Left colon (tissue), 2 donors: ENCODE measurements at places on chromosomes 12 and 14. TPM values are rescaled to one million over a fixed set of nuclear protein-coding genes. Genes with fewer than 3 reads are reported as not detected.

- DNase-seq = no peak
Observed at GRCh38 chr12:92561543-92561899, 141.3 kb upstream of the PLEKHG7 start.

DNA sequence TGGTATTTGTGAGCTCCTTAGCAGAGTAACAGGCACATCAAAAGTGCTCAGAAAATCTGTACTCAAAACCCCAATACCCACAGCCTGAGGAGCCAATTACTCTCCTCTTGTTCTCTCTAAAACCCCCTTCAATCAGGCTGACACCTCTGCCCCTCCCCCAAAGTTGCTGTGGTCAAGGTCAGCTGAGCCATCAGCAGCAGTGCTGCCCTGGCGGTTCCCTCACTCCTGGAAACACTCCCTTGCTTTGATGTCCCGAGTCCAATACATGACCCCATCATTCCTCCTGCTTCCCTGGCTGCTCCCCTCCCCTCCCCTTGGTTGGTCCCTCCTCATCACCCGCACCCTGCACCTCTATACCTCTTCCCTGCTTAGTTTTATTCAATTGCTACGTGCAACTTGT lies 57.2 kb upstream of the C14orf132 start:
- no peak for DNase-seq

Gene FOXG1
- not detected for total RNA-seq

Gene RILPL1
- total RNA-seq = 4.3 TPM
